ENCODE measurements at places on chromosomes 5 and 9.

- DNase-seq, result no peak
These were observed 91.9 kb upstream of the PAPPA start for GRCh38 chr9:116061546-116062205.

DNA sequence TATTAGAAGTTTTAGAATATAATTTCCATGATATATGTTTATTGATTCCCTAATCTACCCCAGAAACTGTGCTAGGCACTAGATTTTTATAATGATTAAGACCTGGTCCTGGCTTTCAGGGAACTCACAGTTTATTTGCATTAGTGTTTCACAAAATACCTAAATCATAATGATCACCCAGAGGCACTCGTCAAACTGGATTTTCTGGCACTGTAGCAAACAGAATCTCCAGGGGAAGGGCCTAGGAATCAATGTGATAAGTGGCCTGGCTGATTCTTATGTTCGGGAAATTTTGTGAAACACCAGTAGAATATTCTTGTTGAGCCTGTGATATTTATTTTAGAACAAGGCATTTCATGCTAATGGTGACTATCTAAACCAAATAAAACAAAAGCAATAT lies 37.4 kb upstream of the SRP19 start:
- DNase-seq, result no peak

GRCh38 chr9:99660191-99660636 lies 161.5 kb upstream of the NR4A3 start:
- DNase-seq, result no peak

- DNase-seq, result no peak
These were observed 9.7 kb downstream of the SPATA9 start for GRCh38 chr5:95673081-95673480.

DNA sequence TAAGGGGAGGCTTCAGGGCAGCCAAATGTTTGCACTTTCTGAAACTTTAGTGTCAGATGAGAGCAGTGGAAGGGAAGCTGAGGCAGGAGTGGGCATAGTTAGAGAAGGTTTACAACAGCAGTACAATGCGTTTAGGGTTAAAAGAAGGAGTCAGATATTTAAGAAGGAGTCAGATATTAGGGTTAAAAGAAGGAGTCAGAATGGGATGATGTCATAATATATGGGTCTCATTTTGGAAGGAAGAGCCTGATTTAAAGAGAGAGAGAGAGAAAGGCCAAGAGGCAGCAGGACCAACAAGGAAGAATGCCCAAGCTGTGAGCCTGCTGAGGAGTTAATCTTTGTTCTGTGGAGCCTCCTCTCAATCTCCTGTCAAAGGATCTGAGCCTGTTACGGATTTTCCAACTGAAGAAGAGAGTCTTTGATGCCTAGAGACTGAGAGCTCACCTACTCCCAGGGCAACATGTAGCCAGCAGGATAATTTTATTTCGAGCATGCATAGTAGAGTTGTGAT lies 9.5 kb downstream of the ISL1 start:
- DNase-seq, result no peak

- DNase-seq, result no peak
These were observed 1.2 kb downstream of the PDLIM7 start for GRCh38 chr5:177496070-177496726.

GRCh38 chr5:68918306-68918705 lies 175.5 kb upstream of the SLC30A5 start:
- no peak for DNase-seq

GRCh38 chr9:131656356-131657036 lies 83.4 kb downstream of the RAPGEF1 start:
- DNase-seq, result no peak

DNA sequence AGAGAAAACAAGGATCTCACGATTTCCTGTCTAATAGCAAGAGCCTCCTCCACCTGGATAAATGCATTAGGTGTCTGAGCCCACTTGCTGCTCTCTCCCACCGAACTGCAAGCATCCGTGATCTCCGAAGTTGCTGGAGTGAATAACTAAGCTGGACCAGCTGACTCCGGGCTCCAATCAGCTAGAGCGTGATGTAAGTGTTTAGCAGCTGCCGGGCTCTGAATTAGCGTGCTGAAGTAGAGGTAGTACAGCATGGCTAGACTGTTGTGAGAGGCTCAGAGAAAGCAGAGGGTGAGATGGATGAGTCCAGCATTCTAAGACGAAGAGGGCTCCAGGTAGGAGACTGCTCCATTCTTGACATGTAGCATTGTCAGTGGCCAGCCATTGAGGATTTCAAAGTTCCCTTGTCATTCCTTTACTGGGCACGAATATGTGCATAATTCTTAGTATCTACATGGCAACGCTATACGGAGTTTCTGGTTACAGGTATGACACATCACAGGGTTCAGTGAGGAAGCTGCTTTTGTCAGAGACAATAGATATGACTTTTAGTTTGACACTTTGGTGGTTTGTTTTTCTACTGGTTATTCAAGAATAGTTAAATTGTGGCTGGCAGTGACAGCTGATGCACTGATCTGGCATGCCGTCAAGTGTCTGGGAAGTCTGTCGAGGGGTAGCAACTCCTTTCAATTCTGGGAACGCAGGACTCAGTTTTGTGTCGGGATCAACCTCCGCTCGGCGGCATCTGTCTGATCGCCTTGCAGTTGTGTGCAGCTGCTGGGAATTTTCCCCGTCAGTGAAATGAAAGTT lies 232.6 kb downstream of the MAST4 start:
- DNase-seq, result no peak

GRCh38 chr5:124436294-124436693 lies 310.1 kb downstream of the ZNF608 start:
- DNase-seq, result peak; percentile 19

GRCh38 chr9:8555762-8556500 lies 756.4 kb upstream of the DMAC1 start:
- peak; percentile 19 for DNase-seq

DNA sequence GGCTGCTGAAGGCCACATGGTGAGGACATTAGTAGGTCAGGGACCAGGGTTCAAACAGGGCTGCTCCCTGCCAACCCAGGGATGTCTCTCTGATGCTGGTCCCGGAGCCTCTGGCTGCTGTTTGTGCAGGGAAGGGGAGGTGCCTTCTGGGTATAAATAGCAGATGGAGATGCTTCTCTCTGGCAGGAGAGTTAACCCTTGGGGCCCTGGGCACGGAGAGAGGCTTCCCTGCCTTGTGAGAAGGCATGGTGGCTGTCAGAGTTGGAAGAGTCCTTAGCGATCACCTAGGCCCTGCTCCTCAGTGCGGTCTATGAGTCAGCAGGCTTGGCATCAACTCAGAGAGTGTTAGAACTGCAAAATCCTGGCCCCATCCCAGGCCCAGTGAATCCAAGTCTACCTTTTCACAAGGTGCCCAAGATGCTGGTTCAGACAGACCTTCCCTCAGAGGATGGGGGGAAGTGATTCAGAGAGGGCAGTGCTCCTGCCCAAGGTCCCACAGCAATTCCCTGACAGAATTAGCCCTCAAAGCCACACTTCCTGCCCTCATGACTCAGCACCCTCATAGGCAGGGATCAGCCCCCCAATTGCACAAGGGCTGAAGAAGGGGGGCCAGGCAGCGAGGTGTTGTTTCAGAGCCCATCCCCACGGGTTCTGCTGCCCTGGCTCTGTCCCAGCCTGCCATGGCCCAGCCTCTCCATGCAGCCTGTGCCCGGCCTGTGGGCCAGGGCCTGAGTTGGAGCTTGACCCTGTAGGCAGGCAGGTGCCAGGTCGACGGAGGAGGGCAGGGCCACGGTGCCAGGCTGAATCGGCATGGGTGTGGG lies 25.6 kb downstream of the CAMK2A start:
- peak; percentile 72 for DNase-seq
